ENCODE measurements at places on chromosomes 13 and 19. TPM values are rescaled to one million over a fixed set of nuclear protein-coding genes. Genes with fewer than 3 reads are reported as not detected.

Gene COL4A1
- total RNA-seq, result 14.9 TPM

Gene LGALS4
- total RNA-seq, result 1.3 TPM

Gene STOML3
- total RNA-seq, result not detected

Gene MCEMP1
- total RNA-seq, result 0.46 TPM

Gene UBE2L5
- 1.5 TPM for total RNA-seq

Gene ZNF101
- total RNA-seq, result 8.9 TPM

Gene LYL1
- total RNA-seq, result not detected

Gene ZNF135
- total RNA-seq, result 1.1 TPM

Gene BST2
- total RNA-seq, result 13.9 TPM

Gene FFAR1
- total RNA-seq, result not detected

Gene HSPB6
- 1.0 TPM for total RNA-seq

Gene IRF3
- total RNA-seq, result 82.6 TPM

Gene UNC13A
- total RNA-seq, result 28.9 TPM

Gene ZNF506
- 11.3 TPM for total RNA-seq

Gene LRRC63
- 0.47 TPM for total RNA-seq

Gene PSPN
- total RNA-seq, result 2.8 TPM

Gene SIGLEC12
- total RNA-seq, result not detected

Gene CYP4F11
- total RNA-seq, result 0.10 TPM

Gene ZNF628
- 2.2 TPM for total RNA-seq

Gene TNPO2
- 81.4 TPM for total RNA-seq

Gene NXNL1
- not detected for total RNA-seq

Gene SSC5D
- total RNA-seq, result 3.0 TPM

Gene CEACAM21
- total RNA-seq, result not detected

Gene ACP5
- total RNA-seq, result 3.1 TPM

Gene ZNF813
- 3.3 TPM for total RNA-seq

Gene ETV2
- total RNA-seq, result 1.1 TPM

Gene NLRP9
- not detected for total RNA-seq

Gene USHBP1
- total RNA-seq, result not detected

Gene KIR3DL2
- not detected for total RNA-seq

Gene KLK5
- not detected for total RNA-seq

Gene RNF225
- total RNA-seq, result not detected

Gene GJA3
- 0.06 TPM for total RNA-seq

Gene FXYD3
- 2.0 TPM for total RNA-seq

Gene CD22
- total RNA-seq, result 0.41 TPM

Gene SBSN
- total RNA-seq, result 0.73 TPM

Gene BRSK1
- total RNA-seq, result 75.4 TPM

Gene EXOC3L2
- total RNA-seq, result 0.70 TPM

Gene B3GNT8
- total RNA-seq, result 1.1 TPM

Gene SHISA7
- 2.4 TPM for total RNA-seq

Gene IL11
- total RNA-seq, result 0.96 TPM

Gene ZNF93
- total RNA-seq, result 0.81 TPM

Gene IZUMO2
- not detected for total RNA-seq

Gene TMEM145
- 15.8 TPM for total RNA-seq

Gene SELENOW
- total RNA-seq, result 138 TPM

Gene SIGLEC8
- 0.68 TPM for total RNA-seq

Gene ARRDC5
- not detected for total RNA-seq

Data from motor neuron (in vitro differentiated cells).